A549 treated with ZK216348 at 1 μM for 4 hours (cell line): ENCODE measurements at places on chromosomes 2 and 18. TPM values are rescaled to one million over a fixed set of nuclear protein-coding genes. Genes with fewer than 3 reads are reported as not detected.

Gene GCKR
- total RNA-seq = 0.28 to 0.77 TPM (median 0.36 TPM) in 4 of 5 replicates, not detected in the other

Gene DUSP19
- total RNA-seq = 0.25 to 0.83 TPM (median 0.55 TPM) in 5 replicates

Gene TAF4B
- 3.8 to 6.5 TPM (median 5.1 TPM) in 5 replicates for total RNA-seq

Gene BIN1
- 25.6 to 33.2 TPM (median 29.9 TPM) in 5 replicates for total RNA-seq

Gene SPATA3
- total RNA-seq = not detected in 5 replicates

Gene ACOXL
- total RNA-seq = 0.06 TPM in 1 of 5 replicates, not detected in the others

Gene MC5R
- total RNA-seq = not detected in 5 replicates

Gene PFN4
- 1.0 to 1.3 TPM (median 1.1 TPM) in 5 replicates for total RNA-seq

Gene HOXD13
- 0.07 to 0.27 TPM (median 0.23 TPM) in 5 replicates for total RNA-seq

Gene PPP1R1C
- 0.90 to 4.0 TPM (median 1.6 TPM) in 5 replicates for total RNA-seq

Gene INHBB
- 12.6 to 25.0 TPM (median 20.7 TPM) in 5 replicates for total RNA-seq

Gene DLX2
- total RNA-seq = 0.35 to 0.89 TPM (median 0.44 TPM) in 5 replicates

Gene NGEF
- 12.8 to 20.8 TPM (median 17.1 TPM) in 5 replicates for total RNA-seq

Gene SLC9A2
- 2.5 to 3.6 TPM (median 3.0 TPM) in 5 replicates for total RNA-seq

Gene SLC16A14
- total RNA-seq = 0.64 to 1.0 TPM (median 0.99 TPM) in 5 replicates

Gene C2orf15
- total RNA-seq = 0.39 to 0.99 TPM (median 0.53 TPM) in 5 replicates

Gene GPR55
- not detected in 5 replicates for total RNA-seq

Gene APCDD1
- total RNA-seq = not detected in 5 replicates

Gene RAB31
- 18.2 to 28.2 TPM (median 25.2 TPM) in 5 replicates for total RNA-seq

Gene SIGLEC15
- 0.05 to 0.12 TPM in 2 of 5 replicates, not detected in the others for total RNA-seq

Gene MRPS5
- total RNA-seq = 71.8 to 85.8 TPM (median 77.0 TPM) in 5 replicates

Gene SDC1
- 128 to 234 TPM (median 196 TPM) in 5 replicates for total RNA-seq

Gene PRSS56
- total RNA-seq = 0.08 to 0.31 TPM (median 0.20 TPM) in 4 of 5 replicates, not detected in the other

Gene ZNF512
- 15.5 to 19.4 TPM (median 18.4 TPM) in 5 replicates for total RNA-seq

Gene VWC2L
- total RNA-seq = not detected in 5 replicates

Gene FASTKD2
- total RNA-seq = 22.5 to 36.0 TPM (median 33.7 TPM) in 5 replicates

Gene ALLC
- not detected in 5 replicates for total RNA-seq

Gene DES
- 0.18 to 0.51 TPM (median 0.40 TPM) in 3 of 5 replicates, not detected in the others for total RNA-seq
